ENCODE measurements at places on chromosomes 4 and X.
A peak's percentile ranks its signal among the peaks of the same experiment; 100 is the strongest.

- peak; percentile 16 for DNase-seq
Measured at GRCh38 chr4:112813790-112814189, 176.8 kb downstream of the LARP7 start.

DNA sequence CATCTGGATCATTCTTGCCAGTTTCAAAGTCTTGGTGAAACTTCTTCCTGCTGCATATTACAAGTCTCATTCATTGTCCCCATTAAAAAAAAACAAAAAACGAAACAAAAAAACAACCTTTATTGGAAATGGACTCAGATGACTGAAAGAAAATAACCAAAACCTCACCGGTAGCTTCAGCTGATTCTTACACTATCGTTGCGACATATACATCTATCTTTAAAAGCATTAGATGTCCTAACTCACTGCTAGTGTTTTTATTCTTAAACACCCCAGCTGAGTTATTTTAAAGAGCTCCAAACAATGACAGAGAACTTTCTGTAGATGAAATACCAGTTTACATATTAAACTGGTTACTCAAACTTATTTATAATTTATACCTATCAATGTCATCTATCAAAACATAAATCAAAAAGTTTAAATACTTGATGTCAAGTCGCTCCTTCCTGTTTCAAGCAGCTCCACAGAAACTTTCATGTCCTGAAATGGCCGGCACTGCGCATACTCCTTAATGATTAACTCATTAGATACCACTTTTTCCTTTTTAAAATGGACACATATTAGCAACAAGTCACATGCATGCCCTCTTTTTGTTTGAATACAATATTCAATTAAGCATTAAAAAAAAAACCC lies 87.2 kb downstream of the HPRT1 start:
- no peak for DNase-seq

DNA sequence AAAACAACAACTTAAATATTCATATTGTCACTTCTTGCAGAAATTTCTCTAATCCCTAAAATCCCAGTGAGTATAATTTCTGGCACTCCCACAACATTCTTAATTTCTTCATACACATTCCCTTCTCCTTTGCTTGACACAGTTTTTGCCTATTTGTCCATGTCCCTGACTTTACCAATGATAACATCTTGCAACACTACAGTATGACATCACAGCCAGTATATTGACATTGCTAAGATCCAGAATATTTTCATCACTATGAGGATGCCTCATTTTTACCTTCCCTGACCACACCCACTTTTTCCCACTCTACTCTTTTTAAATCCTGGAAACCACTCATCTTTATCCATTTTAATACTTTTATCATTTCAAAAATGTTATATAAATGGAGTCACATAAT lies 292.3 kb upstream of the GK2 start:
- DNase-seq: no peak

DNA sequence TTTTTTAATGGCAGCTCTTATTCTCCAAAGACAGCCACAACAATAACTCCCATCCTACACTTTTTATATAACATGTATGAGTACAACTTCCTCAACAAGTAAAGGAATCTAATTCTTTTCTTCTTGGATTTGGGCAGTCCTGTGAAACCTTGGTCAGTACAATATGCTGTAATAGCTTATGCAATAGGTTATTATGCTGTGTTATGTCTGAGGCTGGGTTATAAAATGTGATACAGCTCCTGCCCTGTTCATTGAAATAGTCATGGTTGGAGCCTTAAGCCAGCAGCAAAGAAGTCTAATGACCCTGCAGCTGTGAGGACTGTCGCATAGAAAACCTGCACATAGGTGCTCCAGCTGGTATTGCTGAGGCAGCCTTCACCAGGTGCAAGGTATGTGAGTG lies 215.8 kb upstream of the RASGEF1B start:
- DNase-seq: no peak

GRCh38 chrX:41522671-41523070 lies 75.5 kb downstream of the NYX start:
- no peak for DNase-seq

GRCh38 chr4:2301806-2302205 lies 39.9 kb upstream of the MXD4 start:
- DNase-seq: no peak

GRCh38 chr4:110611968-110612447 lies 10.9 kb downstream of the PITX2 start:
- no peak for DNase-seq

- no peak for DNase-seq
Measured at GRCh38 chr4:146155152-146155724, 20.3 kb upstream of the LSM6 start.

DNA sequence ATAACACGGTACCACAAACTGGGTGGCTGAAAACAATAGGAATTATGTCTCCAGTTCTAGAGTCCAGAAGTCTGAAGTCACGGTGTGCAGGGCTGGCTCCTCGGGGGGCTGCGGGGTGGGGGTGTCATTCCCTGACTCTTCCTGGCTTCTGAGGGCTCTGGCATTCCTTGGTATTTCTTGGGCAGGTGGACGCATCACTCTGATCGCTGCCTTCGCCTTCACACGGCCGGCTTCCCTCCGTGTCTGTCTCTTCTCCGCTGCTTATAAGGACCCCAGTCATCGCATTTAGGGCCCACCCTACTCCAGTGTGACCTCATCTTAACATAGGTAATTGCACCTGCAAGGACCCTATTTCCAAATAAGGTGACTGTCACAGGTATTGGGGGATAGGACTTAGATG lies 134.6 kb downstream of the CPZ start:
- DNase-seq: no peak

DNA sequence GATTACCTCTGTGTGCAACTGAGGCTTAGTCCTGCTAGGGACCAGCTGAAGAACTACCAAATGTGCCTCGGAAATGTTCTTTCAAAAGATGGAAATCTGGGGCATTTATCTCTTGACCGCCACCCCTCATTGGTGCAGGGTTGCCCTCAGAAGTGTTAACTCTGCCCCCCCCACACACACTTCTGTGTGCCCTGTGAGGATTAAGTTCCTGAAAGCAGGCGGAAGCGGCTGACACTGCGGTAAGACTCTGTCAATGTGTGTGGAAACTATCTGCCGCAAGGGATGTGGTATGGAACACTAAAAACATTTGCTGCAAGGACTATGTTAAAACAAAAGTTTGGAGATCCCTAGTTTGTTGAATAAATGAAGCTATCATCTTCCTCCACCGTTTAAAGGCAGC lies 106.9 kb upstream of the NDP start:
- no peak for DNase-seq

DNA sequence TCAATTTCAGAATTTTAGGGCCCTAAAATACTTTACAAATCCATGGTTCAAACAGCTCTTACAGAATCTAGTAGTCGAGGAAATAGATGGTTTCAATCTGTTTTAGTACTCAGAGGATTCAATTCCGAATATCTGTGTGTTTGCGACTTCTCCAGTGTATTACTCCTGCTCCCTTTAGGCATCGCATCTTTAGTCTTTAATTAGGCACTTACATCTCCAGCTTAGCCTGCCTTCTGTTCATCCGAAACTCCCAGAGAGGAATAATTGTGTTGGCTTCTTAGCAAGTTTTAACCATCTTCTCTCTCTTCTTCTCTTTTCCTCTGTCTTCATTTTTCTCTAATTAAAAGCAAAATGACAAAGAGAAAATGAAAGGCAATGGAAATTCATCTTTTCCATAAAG lies 1901.3 kb upstream of the TENM3 start:
- no peak for DNase-seq

DNA sequence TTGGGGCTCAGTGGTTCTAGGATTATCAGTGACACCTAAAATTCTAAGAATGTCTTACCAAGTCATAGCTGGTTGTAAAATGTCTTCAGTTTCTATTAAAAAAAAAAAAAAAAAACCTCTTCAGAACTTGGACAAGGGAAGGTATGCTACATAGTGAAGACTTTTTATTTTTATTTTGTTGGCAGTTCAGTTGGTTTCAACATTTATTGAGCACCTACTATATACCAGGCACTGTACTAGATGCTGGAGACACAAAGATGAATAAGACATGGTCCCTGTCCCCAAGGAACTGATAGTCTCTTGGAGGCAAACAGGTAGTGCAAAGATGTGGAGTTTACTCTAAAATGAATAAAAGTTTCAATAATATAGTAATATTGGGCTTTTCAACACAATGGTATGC lies 8.9 kb upstream of the BBS7 start:
- no peak for DNase-seq

- DNase-seq: no peak
Measured at GRCh38 chr4:24979554-24979953, 51.2 kb downstream of the LGI2 start.

- no peak for DNase-seq
Measured at GRCh38 chr4:13535118-13535517, 9.2 kb downstream of the NKX3-2 start.

DNA sequence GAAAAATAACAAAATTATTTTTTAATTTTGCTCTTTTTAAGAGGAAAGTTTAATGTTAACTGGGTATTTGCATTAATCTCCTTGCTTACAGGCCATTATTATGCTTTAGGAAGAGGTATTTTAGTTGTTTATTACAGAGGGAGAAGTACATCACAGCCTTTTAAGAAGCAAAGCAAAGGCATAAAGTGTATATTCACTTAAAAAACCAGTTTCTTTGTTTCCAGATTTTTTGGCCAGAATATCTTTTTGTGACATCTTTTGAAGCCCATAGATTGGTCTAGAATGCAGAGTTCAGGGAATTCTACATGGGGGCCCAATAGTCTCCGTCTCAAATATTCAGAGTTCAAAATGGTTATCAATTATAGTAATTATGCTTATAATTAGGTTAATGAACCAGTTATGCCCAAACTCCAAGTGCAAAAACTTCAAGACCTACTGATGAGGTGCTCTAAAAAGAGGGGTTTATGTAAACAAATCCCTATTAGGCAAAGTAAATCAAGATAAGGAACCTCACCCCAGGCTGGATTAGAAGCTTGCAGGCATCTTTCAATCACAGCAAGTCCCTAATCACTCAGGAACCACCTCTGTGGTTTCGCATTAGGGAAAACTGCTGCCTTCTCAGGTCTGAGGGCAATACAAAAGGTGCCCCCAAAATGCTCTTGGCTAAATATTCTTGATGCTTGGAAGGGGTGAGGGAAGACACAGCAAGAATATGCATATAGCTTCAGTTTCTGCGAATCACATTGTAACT lies 1.4 kb downstream of the CXXC4 start:
- DNase-seq: no peak

DNA sequence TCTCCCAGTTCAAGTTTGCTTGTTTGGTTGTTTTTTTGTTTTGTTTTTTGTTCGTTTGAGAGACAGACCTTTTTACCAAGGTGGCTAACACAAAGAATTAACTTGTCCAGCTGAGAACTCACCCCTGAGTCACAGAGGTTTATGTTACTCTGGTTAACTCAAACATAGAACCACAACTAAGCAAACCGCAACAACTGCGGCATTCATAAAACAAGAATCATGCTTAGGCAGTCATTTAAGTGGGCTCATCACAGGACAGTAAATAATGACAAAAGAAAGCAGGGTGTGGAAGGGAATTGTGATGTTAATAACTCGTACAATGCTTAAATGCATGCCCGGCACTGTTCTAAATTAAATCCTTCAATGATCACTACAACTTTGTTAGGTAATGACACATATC lies 24.7 kb upstream of the IL13RA1 start:
- no peak for DNase-seq

DNA sequence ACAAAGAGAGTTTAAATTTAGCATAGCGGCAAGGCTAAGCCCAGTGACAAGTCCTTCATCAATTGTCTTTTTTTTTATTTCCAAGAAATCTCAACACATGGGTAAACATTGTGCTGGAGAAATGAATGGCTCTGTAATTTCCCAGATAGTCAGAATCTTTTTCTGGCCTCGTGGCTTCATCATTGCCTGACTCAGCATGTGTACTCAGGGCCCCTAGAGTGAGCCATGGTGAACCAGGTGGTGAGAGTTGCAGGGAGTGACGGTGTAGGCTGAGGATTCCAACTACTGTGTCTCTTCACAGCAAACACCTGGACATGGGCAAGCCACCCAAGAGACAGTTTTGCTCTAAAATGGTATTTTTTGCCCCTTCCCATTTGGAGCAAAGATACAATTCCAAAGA lies 43.1 kb upstream of the UCP1 start:
- DNase-seq: no peak

GRCh38 chrX:18537068-18537467 lies 111.7 kb downstream of the CDKL5 start:
- DNase-seq: no peak
